ENCODE measurements at places on chromosomes 16 and 17.

DNA sequence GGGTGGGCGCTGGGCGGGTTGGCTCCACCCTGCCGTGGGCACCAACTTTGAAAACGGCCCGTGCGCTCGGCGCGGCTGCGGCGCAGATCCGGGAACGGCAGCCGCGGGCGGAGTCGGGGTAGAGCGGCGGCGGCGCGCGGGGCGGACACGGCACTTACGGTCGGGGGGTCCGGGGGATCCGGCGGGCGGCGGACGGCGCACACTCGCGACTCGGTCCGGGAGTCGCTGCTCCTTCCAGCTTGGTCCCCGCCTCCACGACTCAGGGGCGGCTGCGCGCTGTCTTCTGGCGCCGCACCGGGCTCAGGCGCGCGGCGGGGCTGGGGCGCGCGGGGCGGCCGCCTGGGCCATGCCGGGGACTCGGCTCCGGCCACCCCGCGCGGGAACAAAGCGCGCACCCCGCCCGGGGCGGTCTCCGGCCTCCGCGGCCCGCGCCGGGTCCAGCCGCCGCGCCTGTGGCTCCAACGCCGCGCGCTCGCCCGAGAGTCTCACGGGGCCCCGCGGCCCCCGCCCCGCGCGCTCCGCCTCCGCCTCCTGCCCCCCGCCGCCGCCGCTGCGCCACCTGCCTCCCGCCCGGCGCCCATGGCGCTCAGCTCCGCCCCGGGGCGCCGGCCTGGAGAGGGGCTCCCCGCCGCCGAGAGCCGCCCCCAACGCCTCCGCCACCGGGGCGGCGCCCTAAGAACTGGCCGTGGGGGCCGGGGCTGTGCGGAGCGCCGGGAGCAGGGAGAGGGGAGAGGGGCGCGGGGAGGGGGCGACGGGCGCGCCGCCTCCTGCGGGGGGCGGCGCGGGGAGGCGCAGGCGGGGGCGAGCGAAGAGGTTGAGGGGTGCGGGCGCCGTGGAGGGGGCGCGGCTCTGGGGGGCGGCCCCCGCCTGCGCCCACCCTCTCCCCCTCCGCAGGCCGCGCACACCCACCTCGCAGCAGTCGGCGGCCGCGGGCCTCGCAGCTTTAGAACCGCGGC lies 35.9 kb downstream of the CBFA2T3 start:
- no peak for DNase-seq

DNA sequence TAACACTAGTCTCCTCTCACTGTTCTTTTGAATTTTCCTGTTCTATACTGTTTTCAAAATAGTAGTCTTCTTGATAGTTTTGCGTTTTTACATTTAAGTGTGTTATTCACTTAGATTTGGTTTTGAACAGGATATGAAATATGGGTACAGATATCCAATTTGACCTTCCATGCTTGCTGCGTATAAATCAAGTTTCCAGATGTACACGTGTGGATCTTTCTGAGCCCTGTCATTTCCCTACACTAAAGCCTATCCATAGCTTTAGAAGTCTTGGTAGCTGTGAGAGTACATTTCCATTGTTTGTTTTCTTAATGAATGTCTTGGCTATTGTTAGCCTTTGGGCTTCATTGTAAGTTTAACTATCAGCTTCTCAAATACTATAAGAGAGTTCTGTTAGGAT lies 20.4 kb downstream of the CYLD start:
- DNase-seq, result no peak

DNA sequence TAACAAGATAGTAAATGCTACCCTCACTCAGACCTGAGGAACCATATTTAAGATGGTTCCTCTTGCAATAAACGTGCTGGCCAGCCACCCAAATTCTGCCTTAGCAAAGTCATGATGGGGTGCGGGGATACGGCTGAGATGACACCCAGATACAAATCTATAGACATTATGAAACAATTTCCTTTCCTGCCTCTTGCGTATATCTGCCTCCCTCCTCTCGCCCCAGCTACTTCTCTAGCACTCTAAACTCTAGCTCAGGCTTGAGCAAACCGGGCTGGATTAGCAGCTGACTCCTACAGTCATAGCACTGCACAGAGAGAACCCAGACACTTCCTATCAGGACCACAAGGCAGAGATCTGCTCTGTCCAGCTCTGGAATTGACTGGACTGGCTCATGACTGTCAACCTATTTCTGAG lies 22.3 kb downstream of the CD300LF start:
- DNase-seq, result no peak

DNA sequence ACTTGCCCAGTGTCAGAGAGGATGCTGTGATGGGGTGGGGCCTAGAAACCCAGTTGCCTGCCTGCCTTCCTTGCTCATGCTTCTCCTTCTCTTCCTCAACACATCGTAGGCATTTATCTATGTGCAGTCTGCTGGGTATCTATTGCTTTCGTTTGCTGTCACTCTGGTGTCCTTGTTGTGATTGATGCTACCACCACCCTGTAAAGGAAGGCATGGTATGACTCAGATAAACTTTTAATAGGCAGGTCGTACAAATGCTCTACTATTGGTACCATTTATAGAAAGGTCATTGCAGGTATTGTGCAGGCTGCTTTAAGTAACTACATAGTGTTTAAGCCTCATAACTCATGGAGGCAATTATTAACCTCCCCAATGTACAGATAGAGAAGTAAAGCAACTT lies 368.9 kb downstream of the UTP18 start:
- DNase-seq, result no peak

GRCh38 chr17:47763913-47764582 lies 31.0 kb downstream of the TBX21 start:
- no peak for DNase-seq

- DNase-seq, result no peak
Observed at GRCh38 chr16:81994485-81994884, 16.8 kb downstream of the SDR42E1 start.

GRCh38 chr17:76585649-76586593 lies at the start of gene ST6GALNAC2:
Gene ST6GALNAC2 (minus strand): TSS chr17:76585860. CDS start chr17:76585808, 52 bp downstream.
- DNase-seq, result peak; percentile 7

DNA sequence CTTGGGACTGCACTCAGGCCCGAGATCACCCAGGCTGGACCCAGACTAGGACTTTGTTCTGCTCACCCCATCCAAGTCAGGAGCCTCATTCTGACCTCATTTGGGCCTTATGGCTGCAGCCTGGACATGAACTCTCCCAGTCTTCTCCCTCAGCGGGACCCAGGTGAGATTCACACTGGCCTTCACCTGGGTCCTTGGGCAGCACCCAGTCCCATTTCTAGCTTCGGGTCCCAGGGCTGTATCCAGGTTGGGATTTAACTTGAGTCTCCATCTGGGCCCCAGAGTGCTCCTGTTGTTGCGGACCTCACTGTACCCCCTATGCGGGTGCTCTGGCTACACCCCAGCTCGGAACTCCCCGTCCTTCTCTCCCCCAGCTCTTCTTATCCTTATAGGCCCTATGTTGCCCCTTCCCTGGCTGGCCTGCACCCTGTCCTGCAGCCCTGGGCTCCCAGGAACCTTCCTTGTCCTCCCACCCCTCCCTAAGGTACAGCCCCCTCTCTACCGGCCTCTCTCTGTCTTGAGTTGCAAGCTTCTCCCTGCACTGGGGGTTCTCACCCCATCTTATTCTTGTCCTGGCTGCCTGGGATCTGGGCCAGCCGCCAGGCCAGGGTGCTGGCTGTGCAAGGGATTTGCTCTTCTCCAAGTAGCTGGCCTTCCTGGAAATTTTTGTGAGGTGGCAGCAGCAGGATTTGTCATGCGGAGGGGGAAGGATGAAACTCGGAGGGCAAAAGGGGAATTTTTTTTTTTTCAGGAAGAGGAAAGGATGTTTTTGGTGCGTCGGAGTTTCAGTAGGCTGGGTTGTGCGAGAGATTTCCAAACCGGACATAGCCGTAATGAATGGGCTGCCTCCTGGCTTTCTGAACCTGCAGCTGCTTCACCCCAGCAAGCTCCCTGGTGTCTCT lies 904 bp downstream of the MAP2K3 start:
- DNase-seq, result no peak

DNA sequence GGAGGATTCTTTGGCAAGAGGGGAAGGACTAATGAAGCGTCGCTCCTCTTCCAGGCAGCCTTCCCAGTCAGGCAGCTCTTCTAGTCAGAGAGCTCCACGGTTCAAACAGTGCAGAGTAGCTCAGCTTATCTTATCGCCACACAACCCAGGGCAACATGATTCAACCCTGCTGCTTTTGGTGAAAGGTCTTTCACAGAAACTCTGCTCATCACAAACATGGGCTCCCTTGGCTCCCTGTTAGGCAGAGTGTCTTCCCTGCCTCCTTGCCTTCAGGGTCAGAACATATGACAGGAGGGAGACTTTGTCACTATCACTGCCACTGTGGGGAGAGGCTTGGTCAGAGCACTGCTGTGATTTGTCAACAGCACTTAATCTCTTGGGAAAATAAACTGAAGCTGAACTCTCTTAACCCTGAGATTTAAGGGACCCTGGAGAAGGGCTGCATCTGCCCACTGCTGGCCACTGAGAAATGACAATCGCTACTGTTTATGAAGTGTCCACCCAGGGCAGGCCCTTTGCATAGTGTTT lies 6.9 kb upstream of the SLC13A2 start:
- DNase-seq, result no peak

GRCh38 chr17:33712120-33712519 lies 419.0 kb upstream of the ASIC2 start:
- no peak for DNase-seq

GRCh38 chr16:50697881-50698767 lies 4.7 kb downstream of the NOD2 start:
- DNase-seq, result no peak

Data from effector CD4-positive, alpha-beta T cell (primary cell).